ENCODE measurements at places on chromosomes 16 and 17.

DNA sequence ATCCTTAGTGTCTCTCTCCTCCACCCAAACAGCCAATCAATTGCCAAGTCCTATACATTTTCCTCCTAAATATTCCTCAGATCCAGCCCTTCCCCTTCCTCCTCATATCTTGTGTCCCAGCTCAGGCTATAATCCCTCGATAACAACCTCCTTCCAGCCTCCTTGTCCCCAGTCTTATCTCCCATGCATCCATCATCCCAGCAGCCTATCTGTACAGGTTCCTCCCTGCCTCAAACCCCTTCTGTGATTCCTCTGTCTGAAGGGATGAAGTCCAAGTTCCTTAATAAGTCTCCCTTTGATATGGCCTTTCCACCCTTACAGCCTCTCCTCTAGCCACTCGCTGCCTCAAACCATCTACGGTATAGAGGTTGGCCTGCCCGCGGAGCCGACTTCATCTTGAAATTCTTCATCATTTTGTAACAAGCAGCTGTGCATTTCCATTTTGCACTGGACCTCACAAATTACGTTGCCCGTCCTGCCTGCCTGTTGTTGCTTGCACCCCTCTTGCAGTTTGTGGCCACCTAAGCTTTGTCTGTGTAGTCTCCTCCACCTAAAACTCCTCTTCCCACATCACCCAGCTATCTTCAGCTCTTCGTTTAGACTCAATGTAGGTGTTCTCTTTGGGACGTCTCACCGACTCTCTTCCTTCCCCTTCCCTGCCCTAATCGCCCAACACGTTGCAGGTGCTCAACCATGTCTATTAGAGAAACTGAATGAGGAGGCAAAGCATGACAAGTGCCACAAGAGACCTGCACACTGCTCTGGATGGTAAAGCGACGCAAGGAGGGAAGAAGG is 786 bp upstream of the CDK5RAP3 start:
- DNase-seq: no peak

DNA sequence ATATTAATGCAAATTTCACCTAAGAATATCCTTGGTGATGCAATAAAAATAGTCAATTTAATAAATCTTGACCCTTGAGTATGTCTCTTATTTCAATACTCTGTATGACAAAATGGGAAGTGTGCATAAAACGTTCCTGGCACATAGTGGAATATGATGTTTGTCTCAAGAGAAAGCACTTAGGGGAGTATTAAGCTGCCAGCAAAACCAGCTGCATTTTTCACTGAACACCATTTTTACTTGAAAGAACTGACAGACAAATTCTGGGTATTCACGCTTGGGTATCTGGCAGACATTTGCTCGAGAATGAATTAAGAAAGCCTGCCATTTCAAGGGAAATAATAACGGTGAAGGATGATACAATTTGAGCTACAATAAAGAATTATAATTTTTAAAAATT is 364.8 kb downstream of the SOX9 start:
- no peak for DNase-seq

- DNase-seq: peak; percentile 47
These were observed 15.4 kb downstream of the TNS4 start for GRCh38 chr17:40485851-40486521.

- DNase-seq: no peak
These were observed 22.6 kb upstream of the ITGB4 start for GRCh38 chr17:75698659-75699058.

DNA sequence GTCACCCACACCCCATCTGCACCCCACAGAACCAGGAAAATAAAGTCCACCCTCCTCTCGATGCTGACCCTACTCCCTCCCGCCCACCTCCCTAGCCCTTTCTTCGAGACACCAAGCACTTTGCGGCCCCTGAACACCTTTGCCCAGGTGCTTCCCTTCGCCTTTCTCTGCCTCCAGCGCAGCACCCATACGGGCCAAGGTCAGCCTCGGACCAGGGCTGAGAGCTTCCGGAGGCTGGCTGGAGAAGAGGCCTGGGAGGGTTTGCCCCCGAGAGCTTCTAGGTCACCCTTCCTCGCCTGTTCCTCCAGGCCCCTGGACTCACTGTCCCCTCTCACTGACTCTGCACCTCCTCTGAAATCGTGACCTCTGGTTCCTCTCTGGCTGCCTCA is 2.7 kb upstream of the NHERF2 start:
- DNase-seq: no peak

- peak; percentile 54 for DNase-seq
These were observed 3.3 kb upstream of the CDK5R1 start for GRCh38 chr17:32483451-32484019.

- no peak for DNase-seq
These were observed 7.4 kb downstream of the ZDHHC7 start for GRCh38 chr16:85003725-85004586.

DNA sequence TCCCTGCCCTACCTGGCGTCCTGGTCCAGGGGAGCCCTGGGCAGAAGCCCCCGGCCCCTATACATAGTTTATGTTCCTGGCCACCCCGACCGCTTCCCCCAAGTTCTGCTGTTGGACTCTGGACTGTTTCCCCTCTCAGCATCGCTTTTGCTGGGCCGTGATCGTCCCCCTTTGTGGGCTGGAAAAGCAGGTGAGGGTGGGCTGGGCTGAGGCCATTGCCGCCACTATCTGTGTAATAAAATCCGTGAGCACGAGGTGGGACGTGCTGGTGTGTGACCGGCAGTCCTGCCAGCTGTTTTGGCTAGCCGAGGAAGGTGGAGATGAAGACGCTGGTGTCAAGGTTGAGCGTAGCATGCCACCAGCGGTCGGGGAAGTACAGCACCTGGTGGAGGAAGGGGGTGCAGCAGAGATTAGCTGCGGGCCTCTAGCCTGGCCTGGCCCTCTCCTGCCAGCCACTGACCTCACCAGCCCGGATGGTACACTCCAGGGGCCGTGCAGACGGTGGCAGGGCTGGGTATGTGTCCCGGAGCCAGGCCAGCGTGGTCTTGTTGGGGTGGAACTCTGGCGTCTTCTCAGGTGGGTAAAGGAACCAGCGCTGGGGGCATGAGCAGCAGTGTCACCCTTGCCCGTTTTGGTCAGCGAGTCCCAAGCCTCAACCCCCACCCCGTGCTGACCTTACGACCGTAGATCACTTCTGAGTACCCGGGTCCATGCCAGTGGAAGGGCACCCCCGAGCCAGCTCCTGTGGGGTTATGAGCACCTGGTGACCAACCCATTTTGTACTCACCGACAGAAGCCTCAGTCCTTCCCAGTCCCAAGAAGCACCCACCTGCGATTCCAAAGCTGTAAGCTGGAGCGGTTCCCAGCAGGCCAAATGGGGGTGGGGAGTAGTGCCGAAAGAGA is 1.4 kb downstream of the JMJD8 start:
- no peak for DNase-seq

- no peak for DNase-seq
These were observed 124.3 kb downstream of the NPIPB5 start for GRCh38 chr16:22634954-22635353.

DNA sequence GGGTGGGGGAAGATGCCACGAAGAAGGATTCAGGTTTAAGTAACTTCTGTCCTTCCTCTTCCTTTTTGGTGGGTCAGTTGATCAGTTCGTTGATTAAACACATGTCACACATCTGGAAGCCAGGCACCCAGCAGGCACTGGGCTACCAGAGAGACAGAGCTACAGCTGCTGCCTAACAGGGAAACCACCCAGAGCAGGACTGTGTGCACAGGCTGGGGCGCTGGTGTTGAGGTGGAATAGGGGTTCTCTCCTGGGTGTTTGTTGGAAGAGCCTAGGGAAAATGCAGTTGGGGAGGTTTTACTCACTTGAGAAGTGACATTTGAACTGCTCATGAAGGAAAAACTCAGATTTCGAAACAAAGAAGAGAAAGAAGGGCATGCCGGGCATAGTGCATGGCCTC is 152.4 kb downstream of the IRX5 start:
- DNase-seq: no peak

DNA sequence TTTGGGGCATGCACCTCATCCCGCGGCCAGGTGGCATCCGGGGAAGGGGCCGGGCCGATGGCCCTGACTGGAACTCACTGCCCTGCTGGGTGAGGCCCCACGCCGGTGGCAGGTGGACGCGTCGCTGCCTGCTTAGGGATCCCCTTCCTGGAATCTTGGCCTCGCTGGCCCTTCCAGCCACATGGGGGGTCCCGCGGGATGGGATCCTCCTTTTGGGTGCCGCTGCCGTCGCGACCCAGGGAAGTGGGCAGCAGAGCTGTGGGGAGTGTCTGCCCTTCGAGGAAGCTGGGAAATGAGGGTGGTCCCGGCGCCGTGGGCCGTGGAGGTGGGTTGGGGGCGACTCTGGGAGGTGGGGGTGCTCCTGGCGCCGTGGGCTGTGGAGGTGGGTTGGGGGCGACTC is 12.8 kb downstream of the METRNL start:
- no peak for DNase-seq

GRCh38 chr17:73430848-73431247 is 119.0 kb upstream of the CDC42EP4 start:
- no peak for DNase-seq

DNA sequence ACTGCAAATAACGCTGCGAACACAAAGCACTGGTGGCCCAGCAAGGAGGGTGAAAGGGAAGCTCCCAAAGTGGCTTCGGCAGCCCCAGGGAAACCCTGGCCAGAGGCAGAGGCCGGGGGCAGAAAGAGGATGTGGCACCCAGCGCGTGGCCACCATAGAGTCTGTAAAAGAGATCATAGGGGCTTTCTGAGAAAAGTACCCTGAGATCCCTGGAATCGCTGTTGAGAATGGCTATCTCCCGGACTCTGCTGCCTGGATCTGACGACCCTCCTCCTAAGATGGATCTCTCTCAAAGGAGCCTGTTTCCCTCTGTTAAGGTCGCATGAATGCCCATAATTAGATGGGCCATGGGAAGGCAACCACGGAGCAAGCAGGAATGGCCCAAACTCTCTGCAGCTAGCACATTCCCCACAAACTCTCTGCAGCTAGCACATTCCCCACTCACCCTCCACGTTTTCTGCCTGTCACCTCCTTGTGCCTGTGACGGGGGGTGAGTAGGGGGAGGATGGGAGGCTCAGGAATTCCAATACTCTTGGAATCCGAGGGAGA is 364.4 kb downstream of the XYLT1 start:
- DNase-seq: no peak

GRCh38 chr17:77825621-77826020 is 132.9 kb upstream of the TNRC6C start:
- no peak for DNase-seq

- no peak for DNase-seq
These were observed 13.1 kb upstream of the SEZ6 start for GRCh38 chr17:29018788-29019474.

DNA sequence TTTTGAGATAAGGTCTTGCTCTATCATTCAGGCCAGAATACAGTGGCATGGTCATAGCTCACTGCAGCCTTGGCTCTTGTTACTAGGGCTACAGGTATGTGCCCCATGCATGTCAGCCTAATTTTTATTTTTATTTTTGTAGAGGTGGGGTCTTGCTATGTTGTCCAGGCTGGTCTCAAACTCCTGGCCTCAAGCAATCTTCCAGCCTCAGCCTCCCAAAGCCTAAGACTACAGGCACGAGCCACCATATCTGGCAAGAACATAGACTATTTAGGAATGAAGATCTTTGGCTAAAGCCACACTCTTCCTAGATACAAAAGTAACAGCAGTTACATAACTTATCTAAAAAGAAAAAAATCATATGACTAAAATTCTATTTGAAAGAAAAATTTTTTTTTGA is 15.6 kb upstream of the DDX19A start:
- no peak for DNase-seq

DNA sequence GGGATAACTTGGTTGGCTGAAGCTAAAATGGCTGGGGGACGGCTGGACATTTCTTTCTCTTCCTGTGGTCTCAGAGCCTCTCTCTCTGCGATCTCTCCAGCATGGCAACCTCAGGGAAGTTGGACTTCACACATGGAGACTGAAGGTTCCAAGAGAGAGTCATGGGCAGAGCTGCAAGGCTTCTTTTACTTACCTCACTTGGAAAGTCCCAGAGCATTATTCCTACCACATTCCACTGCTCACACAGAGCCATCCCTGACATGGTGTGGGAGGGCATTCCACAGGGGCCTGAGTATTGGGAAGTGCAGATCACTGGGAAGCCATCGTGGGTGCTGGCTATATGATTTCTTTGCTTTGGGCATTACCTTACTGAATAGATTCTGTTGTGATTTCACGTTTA is 9.8 kb upstream of the SLC6A2 start:
- DNase-seq: no peak

DNA sequence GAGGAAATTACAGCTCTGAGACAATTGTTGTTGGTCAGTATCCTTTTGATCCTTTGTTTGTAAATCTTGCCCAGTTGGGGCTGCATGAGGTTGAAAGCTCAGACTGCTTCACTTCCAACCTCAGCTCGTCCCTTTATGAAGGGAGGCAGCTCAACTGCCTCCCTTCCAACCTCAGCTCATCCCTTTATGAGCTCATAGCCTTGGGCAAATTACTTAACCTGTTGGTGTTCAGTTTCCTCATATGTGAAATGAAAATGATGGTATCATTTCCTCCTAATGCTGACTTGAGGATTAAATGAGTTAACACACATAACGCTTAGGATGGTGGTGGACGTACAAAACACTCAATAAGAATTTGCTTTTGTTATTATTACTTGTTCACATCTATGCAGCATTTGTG is 265.1 kb downstream of the CDH13 start:
- no peak for DNase-seq

DNA sequence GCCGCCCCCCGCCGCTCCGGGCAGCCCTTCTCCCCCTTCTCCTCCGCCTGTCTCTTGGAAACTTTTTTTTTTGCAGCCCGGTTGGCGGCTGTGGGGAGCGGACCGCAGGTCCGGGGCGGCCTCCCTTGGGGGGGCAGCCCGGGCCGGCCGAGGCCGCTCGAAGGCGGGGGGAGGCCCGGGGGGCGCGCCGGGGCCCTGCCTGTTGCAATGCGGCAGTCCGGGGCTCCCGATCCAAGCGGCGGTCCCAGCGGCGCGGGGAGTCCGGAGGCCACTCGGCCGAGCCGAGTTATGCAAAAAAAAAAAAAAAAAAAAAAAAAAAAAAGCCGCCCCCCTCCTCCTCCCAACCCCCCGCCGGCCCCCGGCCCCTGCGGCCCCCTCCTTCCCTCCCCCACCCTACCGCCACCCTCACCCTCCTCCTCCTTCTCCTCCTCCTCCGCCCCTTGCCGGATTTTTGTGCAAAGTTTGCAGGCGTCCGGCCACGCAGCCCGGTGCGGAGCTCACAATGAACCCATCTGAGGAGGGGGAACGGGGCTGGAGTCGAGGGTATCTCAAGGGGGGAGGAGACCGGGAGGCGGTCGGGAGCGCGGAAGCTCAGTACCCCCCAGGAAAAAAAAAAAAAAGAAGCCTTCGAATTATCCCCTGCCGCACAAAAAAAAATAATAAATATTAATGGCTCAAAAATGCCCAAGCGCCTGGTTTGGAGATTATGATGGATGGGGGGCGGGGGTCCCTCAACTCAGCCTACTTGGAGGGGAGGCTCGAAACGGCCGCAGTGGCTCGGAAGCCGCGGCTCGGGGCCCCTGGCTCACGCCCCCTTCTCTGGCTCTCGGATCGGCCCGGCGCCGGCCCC is at the start of gene ZNF423:
ZNF423 (minus strand) TSS at position 291 of the 850 bp plus-strand sequence. CDS start 338 bp downstream, outside the sequence.
- DNase-seq: no peak

DNA sequence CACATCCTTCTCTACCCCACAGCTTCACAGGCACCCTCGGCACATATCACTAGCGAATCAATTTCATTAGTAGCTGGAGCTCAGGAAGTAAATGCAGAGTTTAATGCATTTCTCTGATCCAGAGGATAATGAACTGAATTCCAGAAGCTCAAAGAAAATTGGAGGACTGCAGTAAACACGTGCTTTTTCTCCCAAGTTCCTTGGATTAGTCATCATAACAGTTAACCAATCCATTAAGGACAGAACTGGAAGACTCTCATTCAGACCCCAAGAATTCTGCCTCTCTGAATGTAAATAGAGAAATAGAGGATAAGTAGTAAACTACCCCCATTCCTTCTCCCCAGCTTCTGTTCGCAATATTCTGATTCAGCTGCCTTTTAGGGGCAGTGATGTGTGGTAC is 40.7 kb downstream of the DUSP14 start:
- no peak for DNase-seq

Measured in urinary bladder (tissue), 4 donors.